ENCODE measurements at places on chromosomes 7 and 10.

DNA sequence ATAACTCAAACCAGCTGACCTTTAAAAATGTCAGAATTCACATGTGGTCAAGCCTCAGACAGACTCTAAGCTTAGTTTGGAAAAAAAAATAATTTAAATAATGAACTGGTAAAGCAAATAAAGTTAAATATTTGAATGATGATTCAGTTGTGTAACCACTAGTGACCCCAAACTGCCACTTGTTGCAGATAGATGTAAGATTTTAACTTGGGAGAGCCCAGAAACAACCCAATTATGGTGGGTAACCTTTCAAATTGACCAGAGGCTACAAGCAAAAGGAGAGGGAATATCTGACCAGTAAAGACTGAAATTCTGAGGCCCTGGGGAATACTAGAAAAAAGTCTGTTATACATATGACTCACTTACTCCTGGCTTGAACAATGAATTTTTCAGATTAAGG lies 268.1 kb downstream of the HPSE2 start:
- no peak for DNase-seq

DNA sequence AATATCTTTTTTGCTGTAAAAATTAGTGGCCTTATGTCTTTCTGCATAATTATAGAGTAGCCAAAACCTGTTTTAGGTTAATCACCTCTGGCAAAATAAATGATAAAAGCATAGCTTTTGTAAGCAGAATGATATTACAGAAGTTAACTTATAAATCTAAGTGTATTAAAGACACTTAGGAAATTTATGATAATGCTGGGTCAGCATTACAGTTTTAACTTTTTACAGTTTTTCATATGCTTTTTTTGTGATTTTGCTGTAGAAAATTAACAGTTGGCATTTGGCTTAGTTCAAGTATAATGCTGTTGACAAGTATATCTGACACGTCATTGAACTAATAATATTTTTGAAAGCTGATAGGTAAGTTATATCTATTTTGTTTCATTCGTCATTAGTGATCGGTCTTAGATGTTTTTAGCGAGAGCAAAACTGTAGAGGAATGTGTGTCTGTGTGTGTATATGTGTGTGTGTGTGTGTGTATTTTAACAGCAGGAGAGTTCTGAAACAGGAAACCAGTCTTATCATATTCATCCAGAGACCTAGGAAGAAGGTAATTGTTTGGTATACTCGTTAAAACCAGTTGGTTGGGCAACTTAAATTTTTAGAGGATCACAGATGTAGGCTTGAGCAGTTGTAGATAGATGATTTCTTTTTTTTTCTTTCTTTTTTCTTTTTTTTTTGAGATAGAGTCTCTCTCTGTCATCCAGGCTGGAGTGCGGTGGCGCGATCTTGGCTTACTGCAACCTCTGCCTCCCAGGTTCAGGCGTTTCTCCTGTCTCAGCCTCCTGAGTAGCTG lies 15.4 kb downstream of the PTEN start:
- DNase-seq: no peak

DNA sequence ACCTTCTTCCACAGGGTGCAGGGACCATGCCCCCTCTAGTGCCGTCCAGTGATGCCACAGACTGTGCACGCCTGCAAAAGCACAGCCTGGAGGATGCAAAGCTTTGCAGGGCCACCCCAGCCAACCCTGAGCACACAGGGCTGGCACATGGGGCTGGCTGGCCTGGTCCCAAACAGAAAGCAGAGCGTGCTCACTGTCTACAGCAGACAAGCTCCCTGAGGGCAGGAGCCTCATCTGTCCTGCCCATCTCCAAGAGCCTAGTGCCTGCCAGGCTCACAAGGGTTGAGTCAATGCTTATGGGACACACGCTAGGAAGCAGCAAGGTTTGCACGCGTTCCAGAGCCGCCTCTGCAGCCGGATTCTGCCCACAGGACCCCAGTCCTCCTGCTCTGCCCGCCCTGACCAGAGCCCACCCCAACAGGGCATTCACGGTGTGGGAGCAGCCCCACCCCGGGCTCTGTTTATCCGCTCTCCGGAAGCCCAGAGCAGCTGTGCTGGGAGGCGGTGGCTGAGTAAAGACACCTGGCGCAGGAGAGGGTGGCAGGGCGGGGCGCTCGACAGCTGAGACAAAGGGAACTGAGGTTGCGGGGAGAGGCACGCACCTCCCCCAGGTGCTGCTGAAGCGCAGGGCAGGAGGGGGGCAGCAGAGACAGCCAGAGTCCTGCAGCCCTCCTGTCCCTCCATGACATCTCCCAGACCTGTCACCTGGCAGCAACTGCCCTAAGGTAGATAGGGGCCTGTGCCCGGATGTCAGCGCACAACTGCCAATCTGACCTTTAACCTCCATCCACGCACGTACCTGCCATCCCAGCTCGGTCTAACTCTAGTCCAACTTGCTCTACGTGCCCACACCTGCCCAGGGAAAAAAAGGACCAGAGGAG lies 4.3 kb downstream of the KCNH2 start:
- DNase-seq: no peak

- DNase-seq: no peak
Measured at GRCh38 chr10:113036619-113037018, 86.6 kb downstream of the TCF7L2 start.

DNA sequence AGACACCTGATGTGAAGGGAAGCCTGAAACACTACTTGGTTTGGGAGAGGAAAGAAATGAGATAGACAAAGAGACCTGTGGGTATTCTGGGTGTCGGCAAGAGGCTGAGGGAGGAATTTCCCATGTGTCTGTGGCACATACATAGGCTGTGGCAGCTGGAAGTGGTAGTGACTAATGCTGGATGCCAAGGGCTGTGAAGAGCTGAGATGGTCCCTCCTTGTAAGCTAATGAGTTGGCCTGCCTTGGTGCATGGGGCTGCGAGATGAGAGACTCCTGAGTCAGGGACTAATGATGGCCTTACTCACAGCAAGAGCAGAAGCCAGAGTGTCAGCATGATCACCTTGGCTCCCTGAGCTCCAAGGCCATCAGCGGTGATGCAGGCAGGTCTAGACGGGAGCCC lies 119.0 kb upstream of the EEPD1 start:
- DNase-seq: no peak

DNA sequence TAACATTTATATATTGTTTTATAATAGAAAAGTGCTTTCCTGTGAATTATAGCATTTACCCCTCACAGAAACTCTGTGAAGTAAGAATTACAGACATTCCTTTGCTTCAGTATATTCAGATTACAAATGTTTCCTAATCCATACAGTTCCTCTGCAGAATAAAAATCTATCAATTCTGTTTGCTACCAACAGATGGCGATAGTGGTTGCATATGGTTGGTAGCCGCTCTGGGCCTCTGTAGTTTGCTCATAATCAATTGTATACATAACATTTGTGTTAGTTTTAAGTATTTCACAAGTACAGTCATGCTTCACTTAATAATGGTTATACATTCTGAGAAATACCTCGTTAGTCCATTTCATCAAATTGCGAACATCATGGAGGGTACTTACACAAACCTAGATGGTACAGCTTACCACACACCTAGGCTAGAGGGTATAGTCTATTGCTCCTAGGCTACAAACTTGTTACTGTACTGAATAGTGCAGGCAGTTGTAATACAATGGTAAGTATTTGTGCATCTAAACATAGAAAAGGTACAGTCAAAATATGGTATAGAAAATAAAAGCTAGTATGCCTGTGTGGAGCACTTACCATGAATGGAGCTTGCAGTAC lies 94.4 kb upstream of the STEAP4 start:
- DNase-seq: no peak

DNA sequence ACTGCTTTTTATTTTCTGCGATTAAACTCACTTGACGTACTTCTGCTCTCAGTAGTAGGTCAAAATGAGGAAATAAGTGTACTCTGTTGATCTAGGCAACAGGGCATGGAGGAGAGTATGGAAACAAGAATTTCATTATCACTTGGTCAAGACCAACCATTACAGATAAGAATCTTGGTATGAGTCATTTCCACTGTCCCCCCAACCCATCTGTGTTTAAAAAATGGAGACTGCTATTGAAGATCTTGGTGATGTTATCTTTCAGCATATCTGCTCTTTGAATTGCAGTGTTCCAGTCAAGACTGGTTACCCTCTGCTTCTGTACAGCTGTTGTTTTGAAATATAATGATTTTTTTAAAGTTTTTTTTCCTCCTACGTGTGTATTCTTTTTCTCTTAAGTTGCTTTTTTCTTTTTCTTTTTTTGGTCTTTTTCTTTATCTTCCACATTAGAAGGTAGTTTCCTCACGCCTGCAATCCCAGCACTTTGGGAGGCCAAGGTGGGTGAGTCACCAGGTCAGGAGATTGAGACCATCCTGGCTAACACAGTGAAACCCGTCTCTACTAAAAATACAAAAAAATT lies 11.7 kb downstream of the STAM start:
- no peak for DNase-seq

DNA sequence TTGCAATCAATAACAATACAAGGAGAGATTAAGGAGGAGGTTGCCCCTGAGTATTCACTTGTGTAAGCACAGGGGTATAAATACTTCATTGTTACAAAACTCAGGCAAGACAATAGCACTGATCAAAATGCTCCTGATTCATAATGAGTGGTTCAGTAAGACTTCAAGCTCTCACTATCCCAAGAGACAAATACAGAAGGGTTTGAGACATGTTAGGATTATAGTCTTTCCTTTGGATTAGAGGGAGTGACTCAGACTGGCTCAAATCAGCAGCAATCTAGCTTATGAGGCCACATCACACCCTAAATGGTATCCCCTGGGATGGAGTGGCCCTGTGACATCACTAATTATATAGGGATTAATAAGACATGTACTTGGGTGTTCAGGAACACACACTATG lies 167.2 kb upstream of the HGF start:
- DNase-seq: no peak

DNA sequence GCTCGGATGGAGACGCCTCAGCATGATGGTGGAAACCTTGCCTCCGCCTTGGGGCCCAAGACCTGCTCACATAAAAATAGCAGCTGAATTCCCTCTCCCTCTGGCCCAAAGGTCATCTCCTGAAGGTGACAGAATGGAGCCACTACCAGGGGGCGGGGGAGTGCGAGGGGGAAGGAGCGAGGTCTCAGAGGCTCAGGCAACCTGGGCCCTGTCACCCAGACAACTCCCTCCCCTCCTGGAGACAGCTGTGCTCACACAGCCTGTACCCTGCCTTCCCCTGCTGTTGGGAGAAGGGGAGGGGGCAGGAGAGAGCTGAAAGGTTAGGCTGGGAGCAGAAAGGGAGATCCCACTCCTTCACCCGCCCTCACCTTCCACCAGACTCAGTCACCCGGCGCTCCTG lies 173.0 kb upstream of the RHEB start:
- no peak for DNase-seq

DNA sequence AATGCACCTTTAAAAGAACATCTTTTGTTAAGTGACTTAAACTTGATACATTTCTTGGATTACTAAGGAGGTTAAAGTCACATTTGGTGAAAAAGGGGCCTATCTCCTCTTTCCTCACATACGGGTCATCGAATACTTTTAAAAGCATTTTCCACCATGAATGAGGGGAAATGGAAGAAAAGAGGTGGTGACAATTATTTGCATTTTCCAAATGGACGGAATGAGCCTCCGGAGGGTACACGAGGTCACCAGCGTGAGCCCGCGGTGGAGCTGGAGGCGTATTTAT lies 1.0 kb upstream of the BMPR1A start:
- no peak for DNase-seq

DNA sequence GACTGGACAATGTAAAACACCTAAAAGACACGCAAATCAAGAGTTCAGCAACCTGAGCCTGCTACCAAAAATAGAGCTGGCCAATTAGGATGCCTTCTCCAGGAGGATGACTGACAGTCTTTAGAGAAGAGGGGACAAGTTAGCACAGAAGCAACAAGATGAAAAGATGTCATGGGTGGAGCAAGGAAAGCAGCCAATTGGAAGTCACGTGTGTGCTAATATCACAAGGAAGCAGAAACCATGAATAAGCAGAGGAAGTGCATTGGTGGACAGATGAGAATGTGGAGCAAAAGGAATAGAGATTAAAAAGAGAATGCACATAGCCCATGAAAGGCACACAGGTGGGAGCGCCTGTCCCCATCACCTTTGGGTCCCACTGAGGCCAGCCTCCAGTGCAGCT lies 148.1 kb downstream of the SLC25A13 start:
- DNase-seq: no peak

DNA sequence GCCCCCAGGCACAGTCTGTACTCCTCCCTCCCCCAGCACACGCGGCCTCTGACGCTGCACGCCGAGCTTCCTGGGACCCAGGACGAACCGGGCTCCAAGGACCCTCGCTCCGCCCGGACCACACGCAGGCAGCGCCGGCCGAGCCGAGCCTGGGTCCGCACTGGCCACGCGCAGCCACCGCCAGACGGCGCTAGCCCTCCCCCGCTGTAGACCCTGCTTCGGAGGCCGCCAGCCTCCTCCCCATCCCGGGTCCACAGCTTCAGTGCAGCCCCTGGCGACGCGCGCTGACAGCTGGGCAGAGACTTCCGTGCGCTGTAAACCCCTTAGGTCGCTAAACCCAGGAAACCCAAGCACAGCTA lies 936 bp upstream of the TCERG1L start:
- DNase-seq: no peak

DNA sequence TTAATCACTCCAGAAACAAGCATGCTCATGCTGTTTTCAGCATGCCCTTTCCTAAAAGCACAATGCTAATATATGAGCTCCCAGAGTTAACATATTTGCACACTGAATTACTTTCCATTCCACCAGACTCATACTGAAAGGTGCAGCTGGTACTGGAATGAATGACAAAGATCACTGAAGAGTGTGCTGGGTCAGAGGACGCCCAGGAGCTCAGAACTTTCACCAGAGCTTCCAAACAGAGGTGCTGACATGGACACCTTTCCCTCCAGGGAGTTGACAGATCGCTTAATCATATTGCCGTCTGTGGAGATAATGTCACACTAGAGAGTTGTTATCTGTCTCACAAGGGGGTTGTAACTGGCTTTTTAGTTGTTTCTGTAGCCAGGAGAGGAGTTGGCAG lies 292.9 kb downstream of the LHFPL3 start:
- DNase-seq: no peak

DNA sequence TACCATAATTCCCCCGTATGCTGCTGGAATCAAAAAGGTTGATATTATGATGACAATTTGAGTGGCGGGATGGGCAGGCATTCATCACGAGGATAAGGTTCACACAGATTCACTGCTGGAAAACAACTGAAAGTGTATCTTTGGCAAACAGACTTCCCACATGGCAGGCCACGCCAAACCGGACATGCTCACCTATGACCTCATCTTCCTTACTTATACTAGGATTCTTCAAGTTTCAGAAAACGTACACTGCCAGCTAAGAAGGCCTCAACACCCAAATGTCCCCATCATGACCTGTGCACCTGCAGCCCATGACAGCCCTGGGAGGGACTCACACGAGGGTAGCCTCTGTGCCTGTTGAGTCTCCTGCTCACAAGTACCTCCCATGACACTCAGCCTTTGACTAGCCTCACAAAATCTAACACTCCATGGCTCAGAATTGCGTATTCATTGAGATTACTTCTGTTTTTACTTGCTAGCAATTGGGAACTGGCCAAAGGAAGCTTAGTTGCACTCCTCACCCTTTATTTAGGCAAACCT lies 259.0 kb upstream of the GHITM start:
- no peak for DNase-seq

GRCh38 chr10:49119746-49120145 lies 4.4 kb upstream of the VSTM4 start:
- DNase-seq: no peak
